Left forelimb (tissue), 1 donor: ENCODE measurements at places on chromosomes 4 and X.

- DNase-seq, result no peak
These were observed 471.1 kb upstream of the NWD2 start for GRCh38 chr4:36773467-36773866.

DNA sequence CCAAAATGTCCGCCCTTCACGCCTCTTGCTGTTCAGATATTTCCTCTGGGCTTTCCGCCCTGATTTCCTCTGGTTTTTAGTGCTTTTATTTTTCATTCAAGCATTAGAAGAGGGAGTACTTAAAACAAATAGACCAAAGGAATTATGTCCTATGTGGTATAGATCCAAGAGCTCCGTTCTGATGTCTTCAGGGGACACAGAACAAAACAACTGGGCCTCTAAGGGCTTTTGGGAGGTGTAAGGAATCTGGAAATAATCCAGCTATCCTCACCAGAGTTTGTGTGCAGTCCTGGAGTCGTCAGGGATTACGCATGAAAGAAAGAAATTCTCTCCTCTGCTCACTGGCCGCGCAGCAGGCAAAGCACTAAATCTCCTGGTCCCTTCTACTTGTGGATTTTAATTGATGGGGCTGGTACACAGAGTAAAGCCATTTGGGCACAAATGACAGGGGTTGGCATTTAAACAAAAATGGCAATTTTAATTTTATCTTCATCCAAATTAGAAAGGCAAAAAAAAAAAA lies 999.2 kb downstream of the ADGRL3 start:
- no peak for DNase-seq

GRCh38 chr4:185896817-185897488 lies 85.0 kb upstream of the SORBS2 start:
- no peak for DNase-seq

DNA sequence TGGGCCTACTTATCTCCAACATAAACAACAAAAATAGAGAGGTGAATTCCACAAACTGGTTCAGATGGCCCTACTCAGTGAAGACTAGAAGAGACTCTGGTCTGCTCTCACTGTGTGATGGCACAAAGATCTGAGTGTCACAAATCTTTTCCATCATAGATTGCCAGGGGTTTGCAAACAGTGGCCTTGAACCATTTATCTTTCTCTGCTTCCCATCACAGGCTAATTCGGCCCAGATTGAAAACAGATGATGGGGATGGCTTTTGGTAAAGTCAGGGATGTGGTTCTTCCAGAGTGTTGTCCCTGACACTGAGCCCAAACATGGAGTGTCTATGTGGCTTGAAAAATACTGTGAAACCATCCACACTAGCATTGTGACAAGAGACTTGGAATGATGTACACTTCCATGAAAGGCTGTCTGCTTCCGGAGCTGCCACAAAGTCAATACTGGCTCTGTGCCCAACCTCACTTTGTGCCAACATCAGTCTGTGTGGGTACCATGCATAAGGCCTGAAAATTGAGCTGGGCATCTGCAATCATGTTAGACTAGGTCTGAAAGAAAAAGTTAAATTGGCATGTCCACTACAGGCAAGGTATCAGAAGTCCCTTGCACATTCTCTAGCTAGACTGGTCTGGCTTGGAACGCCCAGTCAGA lies 25.2 kb upstream of the PLAC1 start:
- no peak for DNase-seq

DNA sequence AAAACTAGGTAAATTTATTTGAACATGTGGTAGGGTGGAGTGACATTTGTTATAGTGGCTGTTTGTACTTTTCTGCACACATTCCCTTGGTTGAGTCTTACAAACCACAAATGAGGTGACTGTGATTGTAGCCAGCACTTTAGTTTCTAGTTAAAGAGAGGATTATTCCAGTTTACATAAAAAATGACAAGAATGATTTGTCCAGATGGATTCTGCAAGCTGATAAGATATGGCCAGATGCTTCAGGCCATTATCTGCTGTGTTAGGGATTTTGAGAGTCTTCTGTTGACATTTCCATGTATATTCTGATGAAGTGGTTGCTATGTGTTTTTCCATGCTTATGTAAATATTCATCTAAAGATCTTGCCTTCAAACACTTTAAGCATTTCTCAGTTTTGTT lies 31.0 kb upstream of the PDE5A start:
- DNase-seq, result no peak
